ENCODE measurements at places on chromosomes 7 and 10.

- no peak for DNase-seq
These were observed 26.7 kb upstream of the CDH23 start for GRCh38 chr10:71370031-71370430.

DNA sequence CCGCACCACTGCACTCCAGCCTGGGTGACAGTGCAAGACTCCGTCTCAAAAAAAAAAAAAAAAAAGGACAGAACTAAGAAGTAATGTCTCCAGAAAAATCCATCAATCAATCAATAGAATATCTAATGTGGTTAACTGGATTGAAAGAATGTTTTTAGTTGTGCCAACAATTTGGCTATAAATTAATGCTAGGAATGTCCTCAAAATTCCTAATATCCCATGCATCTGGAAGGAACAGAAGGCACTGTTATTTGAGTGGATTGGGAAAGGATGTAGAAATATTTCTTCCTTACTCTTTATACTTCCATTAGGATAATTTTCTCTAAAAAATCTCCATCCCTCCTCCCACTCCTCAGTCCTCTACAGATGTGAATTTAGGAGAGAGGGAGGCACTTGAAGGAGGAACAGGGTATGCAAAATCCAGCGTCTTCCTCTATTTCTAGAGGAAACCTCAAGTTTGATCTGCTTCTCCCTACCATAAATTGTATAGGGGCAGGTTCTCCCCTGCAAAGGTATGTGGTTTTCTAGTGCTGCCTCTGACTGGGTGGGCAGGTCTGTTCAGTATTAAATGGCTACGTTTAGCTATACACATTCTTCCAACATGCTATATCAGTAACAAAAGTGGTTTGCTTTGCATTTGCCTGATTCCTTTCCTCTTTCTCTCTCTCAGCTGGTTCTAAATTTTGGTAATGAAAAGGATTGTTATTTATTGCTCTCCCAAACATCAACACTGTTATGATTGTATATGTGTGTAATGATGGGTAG lies 54.1 kb downstream of the RNLS start:
- DNase-seq = no peak

- DNase-seq = no peak
These were observed 61.7 kb upstream of the ZMIZ1 start for GRCh38 chr10:79007018-79007417.

- DNase-seq = no peak
These were observed 220.0 kb downstream of the ARHGAP21 start for GRCh38 chr10:24503461-24504320.

DNA sequence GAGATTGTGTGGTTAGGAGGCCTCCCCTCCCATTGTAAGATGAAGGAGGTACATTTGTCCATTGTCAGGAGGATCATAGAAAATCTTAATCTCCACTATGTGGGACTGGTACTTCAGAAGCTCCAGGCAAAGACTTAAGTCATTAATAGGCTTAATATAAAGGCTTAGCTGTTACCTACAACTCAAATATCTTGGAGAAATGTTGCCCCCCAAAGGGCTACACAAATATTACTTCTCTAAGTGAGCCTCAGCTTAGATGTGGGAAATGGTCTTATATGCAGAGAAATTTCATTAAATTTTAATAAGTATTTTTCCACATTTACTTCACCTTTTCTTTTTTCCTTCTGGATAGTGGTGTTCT lies 27.2 kb downstream of the TAS2R41 start:
- no peak for DNase-seq

DNA sequence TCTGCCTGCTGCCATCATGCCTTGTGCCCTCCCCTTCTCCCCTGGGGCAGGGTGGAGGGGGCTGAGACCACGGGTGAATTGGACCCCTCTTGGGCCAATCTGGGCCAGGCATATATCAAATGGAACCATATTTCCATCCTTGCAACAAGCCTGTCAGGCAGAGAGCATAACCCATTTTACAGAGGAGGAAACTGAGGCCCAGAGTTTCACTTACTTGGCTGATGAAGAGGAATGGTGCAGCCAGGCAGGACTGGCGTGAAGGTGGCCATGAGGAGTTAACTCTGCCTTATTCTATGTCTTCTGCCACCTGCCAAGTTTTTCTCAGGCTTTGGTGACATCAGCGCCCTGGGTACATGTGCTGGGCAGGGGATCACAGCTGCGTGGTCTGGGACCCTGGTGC lies 155.5 kb upstream of the PCBD1 start:
- DNase-seq = no peak

- DNase-seq = no peak
These were observed 2.1 kb downstream of the CAMK1D start for GRCh38 chr10:12351447-12351846.

GRCh38 chr10:114176511-114176910 lies 2.5 kb upstream of the CCDC186 start:
- DNase-seq = no peak
